HT1080 (cell line): ENCODE measurements at places on chromosomes 16 and 17. TPM values are rescaled to one million over a fixed set of nuclear protein-coding genes. Genes with fewer than 3 reads are reported as not detected.

TBC1D3K gene
- 1.2 TPM in 1 of 2 replicates, not detected in the other for total RNA-seq

JPH3 gene
- total RNA-seq, result not detected in 2 replicates

NLGN2 gene
- total RNA-seq, result 6.1 and 7.4 TPM in 2 replicates

CIITA gene
- total RNA-seq, result 0.30 and 0.55 TPM in 2 replicates

WNT3 gene
- total RNA-seq, result 3.2 and 4.1 TPM in 2 replicates

HBQ1 gene
- 2.0 and 3.6 TPM in 2 replicates for total RNA-seq

VAT1 gene
- 52.6 and 54.0 TPM in 2 replicates for total RNA-seq

CWC25 gene
- total RNA-seq, result 9.6 and 11.0 TPM in 2 replicates

NATD1 gene
- 0.47 and 0.88 TPM in 2 replicates for total RNA-seq

EPX gene
- 0.16 TPM in 1 of 2 replicates, not detected in the other for total RNA-seq

SHISA6 gene
- total RNA-seq, result not detected in 2 replicates

CDH8 gene
- not detected in 2 replicates for total RNA-seq

TRAPPC2L gene
- 58.5 and 74.3 TPM in 2 replicates for total RNA-seq

DNA sequence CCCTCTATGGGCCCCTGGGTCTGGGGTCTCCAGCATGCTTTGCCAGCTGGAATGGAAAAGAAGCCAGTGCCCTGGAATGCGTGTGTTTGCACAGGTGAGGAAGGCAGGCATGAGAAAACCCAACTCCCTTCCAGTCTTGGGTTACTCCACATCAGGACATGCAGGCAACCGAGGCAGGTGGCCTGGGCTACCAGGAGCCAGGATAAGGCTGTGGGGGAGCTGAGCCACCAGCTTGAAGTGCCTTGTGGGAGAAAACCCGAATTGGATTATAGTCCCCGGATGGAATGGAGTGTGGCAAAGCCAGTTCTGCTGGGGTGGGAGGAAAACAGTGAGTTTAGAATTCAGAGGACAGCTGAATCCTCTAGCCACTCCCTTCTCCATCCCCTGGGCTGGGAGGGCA is 7.2 kb downstream of the SRCIN1 start:
- peak; percentile 75 for DNase-seq

DNA sequence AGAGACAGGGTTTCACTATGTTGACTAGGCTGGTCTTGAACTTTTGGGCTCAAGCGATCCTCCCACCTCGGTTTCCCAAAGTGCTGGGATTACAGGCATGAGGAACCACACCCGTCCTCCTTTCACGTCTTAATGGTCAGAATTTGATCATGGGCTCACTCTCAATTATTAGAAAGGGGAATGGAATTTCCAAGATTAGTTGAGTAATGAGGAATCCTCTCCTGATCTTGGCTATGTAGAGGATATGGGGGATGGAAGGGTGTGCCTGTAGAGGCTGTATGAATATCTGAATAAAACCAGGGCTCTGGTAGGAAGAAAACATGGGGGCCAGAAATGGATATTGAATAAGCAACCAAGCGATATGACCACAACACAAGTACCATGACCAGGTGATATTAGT is 25.9 kb upstream of the SMURF2 start:
- DNase-seq, result peak; percentile 59

- no peak for DNase-seq
These were observed 66.0 kb downstream of the XPO6 start for GRCh38 chr16:28145796-28146195.

- no peak for DNase-seq
These were observed 30.1 kb downstream of the SNX11 start for GRCh38 chr17:48137656-48138055.

GRCh38 chr17:28720247-28720996 is 637 bp downstream of the RPL23A start:
- no peak for DNase-seq

GRCh38 chr17:82519971-82520903 is 705 bp downstream of the FOXK2 start:
- DNase-seq, result no peak

GRCh38 chr17:81962499-81963441 is 1.8 kb upstream of the NOTUM start:
- no peak for DNase-seq

- peak; percentile 11 for DNase-seq
These were observed 9.2 kb upstream of the CD300A start for GRCh38 chr17:74457146-74457819.

GRCh38 chr16:4894276-4895150 is 42.4 kb downstream of the PPL start:
- peak; percentile 25 for DNase-seq

DNA sequence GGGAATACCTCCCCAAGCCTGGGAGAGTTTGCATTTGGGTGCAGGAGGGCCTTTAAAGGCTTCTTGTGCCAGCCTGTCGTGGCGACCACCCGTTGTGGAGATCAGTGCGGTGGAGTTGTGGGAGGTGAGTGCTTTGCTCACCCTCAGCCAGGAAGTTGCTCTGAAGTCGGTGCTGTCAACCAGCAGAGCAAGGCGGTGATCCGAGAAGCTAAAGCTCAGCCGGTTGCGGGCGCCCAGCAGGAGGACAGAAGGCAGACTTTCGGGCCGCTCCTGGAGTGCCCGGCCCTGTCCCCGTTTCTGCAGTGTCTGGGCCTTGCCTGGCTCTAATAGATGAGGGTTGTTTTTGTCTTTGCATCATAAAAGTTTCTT is 1.4 kb downstream of the UBE2I start:
- DNase-seq, result no peak

GRCh38 chr17:58265902-58266875 is 14.5 kb downstream of the MPO start:
- DNase-seq, result no peak

- no peak for DNase-seq
These were observed 37.0 kb upstream of the ARHGAP17 start for GRCh38 chr16:25052151-25052511.

DNA sequence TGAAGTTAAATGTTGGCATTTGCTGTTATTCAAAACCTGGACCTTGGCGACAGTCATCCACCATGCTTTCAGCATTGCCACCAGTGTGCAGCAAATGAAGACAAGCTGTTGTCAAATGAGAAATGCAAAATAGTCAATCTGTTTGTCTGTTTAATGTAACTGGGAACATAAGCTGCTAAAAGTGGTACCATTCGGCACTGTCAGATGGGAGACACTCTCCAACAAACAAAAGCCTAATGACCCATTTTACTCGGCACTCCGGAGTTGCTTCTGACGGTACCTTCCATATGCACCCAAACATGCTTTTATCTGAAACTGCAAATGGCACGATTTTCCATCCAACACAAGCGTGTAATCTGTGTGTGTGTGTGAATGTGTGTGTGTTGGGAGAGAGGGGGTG is 297.8 kb downstream of the MAF start:
- no peak for DNase-seq

DNA sequence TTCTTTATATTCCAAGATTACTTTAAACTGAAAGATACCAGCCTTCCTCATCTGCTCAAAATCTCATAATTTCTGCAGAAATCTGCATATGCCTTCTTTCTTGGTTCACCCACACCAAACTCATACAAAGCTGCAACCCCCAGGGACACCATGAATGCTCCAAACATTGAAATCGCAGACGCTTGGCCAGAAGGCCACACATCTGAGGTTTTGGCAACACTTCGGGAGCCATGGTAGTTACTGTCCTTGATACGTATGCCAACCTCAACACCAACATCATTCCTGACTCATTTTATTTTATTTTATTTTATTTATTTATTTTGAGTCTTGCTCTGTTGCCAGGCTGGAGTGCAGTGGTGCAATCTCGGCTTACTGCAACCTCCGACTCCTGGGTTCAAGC is 11.8 kb downstream of the GSPT1 start:
- DNase-seq, result no peak

DNA sequence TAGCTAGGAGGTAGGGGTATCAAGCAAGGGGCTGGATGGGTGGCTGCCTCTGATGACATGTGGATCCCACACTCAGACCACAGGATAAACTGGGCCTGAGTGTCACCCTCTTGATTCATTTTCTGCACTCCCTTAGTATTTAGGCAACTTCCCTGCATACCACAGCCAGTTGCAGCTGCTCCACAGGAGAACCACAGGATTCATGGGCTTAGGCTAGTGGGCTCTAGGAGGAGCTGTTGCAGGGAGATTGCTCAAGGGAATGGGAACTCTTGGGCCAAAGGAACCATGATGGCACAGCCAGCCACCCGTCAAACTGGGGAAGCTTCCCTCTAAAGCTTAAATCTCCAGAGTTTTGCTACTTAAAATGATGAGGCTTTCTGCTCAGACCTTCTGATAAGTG is 269.7 kb upstream of the ASIC2 start:
- no peak for DNase-seq

DNA sequence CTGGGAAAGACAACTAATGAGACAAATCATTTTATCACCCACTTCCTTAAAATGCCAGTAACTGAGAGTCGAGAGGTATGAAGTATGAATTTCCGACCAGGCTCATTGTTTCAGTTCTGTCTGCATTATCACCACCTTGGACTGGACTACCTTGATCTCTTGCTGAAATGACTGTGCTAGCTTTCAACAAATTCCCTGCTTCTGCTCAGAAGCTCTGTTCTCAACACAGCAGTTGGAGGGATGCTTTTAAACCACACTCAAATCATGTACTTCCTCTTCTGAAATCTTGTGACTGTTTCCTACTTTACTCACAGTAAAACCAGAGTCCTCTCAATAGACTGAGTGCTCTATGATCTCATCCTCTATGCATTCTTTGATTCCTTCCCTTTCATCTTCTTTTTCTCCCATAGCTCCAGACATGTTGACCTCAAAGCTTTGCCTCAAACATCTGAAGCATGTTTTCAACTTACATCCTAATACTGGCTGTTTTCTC is 195.8 kb downstream of the KCNJ2 start:
- DNase-seq, result peak; percentile 79

GRCh38 chr16:46862555-46863447 is 21.4 kb upstream of the GPT2 start:
- peak; percentile 73 for DNase-seq

DNA sequence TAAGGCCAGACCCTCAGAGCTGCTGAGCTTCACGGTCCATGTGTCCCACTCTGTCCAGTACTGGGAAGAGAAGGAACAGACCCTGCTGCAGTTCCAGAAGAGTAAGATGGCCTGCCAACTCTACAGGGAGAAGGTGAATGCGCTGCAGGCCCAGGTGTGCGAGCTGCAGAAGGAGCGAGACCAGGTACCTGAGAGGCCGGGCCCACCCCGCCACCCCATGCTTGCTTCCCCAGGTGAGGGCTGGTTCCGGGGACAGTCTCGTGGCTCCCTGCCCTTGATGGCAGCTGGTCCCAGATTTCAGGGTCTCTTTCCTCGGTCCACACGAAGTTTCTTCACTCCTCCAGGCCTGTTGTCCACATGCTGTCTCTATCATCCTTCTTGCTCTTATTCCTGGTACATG is 20.9 kb downstream of the CARD14 start:
- no peak for DNase-seq

GRCh38 chr16:69874271-69874670 is 76.9 kb upstream of the CLEC18A start:
- DNase-seq, result no peak

- DNase-seq, result no peak
These were observed 14.4 kb downstream of the CARHSP1 start for GRCh38 chr16:8854298-8854948.

DNA sequence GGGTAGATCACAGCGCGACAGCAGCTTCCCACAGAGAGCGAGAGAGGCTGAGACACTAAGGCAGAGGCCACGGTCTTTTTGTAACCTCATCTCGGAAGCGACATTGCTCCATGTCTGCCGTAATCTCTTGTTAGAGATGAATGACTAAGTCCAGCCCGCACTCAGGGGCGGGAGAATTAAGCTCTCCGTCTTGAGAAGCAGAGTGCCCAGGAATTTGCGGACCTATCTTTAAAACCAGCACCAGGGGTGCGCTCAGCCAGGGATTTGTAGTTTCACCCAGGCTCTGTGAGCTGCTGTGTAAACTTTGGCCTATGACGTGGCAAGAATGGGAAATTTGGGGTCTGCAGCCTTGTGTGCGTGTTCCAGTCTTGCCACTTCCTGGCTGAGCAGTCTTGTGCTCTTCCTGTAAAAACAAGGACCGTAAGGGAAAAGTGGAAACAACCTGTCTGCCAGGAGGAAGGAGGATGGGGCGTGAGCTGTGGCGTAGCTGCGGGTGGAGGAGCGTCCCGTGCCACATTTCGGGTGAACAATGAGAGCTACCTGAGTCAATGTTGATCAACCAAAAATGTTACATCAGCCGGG is 16.0 kb upstream of the JPH3 start:
- peak; percentile 21 for DNase-seq

DNA sequence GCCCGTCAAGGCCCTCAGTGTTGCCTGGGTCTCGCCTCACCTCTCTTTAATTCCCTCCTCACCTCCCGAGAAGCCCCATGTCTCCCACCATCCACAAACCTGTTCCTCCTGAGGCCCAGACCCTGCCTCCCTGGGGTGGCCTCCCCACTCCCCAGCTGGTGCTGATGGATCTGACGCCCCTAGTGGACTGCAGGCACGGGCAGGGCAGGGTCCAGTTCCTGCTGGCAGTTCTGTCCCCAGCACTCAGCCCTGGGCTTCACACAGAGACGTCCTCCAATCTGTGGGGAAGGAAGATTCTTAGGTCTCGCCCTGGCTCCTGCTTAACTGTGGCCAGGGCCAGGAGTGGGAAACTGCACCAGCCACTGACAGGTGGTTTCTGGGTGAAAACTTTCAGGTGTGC is 108.8 kb downstream of the AMFR start:
- DNase-seq, result no peak

GRCh38 chr16:82584553-82585152 is 42.1 kb upstream of the CDH13 start:
- DNase-seq, result no peak

- no peak for DNase-seq
These were observed 2.1 kb upstream of the ATP2C2 start for GRCh38 chr16:84366208-84366607.

- DNase-seq, result no peak
These were observed 305.7 kb downstream of the RBFOX1 start for GRCh38 chr16:7638306-7638705.

DNA sequence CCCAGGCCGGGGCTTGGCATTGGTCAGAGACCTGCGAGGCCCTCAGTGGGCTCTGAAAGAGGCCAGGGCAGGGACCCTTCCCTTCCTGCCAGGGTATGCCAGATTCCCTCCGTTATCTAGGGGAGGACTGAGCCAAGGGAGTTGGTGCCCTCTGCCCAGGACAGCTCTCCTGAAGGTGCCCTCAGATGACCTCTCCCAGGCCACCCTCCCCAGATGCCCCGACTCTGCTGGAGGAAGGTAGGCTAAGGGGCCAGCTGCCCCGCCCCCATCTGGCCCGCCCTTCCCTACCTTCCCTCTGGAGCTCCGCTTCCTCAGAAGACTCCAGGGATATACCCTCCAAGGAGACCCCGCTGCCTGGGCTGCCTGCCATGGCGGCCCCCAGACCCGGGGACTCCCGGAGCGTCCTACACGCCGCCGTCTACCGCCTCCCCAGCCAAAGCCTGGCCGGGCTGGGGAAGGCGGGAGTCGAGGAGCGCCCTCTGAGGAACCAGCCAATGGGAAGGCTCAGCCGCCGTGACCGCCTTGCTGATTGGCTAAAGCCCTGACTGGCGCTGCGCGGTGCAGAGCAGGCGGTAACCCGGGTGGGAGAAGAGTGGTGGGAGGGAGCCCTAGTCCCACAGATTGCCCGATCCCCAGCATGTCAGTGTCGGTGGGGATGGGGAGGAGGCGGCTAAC is 7.0 kb downstream of the MPP2 start:
- DNase-seq, result peak; percentile 46
